Neural progenitor cell (in vitro differentiated cells): ENCODE measurements at places on chromosomes 6 and 20.

DNA sequence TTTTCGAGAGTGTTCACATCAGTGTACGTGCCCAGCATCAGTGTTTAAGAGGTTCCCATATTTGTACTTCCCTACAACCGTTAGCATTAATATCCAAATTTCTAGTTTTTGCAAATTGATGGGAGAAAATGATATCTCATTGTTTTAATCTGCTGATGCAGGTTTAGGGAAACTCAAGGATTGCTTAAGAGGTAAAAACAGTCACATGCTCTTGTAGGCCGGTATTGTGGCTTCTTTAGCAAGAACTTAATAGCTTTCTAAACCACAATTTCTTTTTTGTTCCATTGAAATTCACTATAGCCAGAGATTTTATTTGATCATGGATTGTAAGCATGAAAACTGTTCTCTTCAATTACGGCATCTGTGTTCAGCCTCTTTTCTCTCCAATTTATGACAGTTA is 29.5 kb downstream of the BEND6 start:
- DNase-seq = no peak

- DNase-seq = no peak
These were observed 18.2 kb upstream of the OCSTAMP start for GRCh38 chr20:46568570-46569129.

DNA sequence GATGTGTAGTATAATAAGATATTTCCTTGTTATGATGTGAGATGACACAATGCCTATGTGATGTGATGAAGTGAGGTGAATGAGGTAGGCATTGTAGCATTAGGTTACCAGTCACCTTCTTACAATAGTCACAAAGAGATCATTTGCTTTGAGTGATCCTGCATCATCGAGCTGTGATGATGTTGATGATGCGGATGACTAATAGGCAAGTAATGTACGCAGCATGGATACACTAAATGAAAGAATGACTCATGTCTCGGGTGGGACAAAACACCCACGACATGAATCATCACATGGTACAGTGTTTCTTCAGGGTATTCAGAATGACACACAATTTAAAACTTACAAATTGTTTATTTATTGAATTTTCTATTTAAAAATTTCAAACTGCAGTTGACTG is 806.3 kb upstream of the GJE1 start:
- DNase-seq = no peak

- no peak for DNase-seq
These were observed 4.9 kb downstream of the TOMM34 start for GRCh38 chr20:44955270-44955669.

GRCh38 chr6:147434516-147434915 is 74.0 kb upstream of the SAMD5 start:
- no peak for DNase-seq

DNA sequence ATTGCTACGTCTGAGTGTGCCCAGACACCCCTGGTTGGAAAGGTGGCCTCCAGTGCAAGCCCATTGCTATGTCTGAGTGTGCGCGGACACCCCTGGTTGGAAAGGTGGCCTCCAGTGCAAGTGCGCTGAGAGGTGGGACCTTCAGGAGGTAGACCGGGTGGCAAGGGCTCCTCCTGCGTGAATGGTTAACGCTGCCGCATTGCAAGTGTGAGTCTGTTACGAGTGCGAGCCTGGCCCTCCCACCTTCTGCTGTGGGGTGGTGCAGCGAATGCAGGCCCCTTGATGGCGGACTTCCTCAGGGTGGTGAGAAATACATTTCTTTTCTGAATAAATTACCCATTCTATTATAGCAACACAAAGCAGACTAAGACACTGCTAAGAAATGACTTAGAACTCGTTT is 208.8 kb downstream of the DLL1 start:
- no peak for DNase-seq

GRCh38 chr6:26094036-26094435 is 6.8 kb downstream of the HFE start:
- no peak for DNase-seq

DNA sequence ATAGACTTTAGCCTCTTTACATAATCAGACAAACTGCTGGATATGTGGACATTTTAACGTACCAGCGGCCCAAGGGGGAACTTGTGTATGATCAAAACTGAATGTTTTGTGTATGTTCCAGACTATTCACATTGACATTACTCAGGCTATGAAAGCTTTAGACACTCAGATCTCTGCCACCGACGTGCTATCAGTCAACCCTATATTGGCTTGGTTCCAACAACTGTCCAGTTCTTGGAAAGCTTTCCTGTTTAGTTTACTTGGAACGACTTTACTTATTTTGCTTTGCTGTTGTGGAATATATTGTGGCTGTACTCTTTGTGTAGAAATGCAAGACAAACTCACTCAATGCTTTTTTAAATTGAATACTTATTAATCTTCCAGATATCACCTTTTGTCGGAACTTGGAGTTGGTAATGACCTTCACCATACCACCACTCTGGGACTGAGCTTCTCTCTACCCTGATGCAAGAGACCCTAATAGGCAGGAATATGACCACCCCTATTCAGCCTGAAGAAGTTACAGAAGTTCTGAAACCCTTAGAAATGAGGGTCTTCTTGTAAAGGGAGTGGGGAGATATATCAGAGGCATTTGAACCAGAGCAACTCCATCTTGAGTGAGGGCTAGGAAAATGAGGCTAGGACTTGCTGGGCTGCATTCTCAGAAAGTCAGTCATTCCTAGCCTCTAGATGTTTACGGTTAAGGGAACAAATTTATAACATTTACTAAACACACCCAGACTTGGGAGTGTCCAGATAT is 49.0 kb upstream of the PAX1 start:
- DNase-seq = no peak

DNA sequence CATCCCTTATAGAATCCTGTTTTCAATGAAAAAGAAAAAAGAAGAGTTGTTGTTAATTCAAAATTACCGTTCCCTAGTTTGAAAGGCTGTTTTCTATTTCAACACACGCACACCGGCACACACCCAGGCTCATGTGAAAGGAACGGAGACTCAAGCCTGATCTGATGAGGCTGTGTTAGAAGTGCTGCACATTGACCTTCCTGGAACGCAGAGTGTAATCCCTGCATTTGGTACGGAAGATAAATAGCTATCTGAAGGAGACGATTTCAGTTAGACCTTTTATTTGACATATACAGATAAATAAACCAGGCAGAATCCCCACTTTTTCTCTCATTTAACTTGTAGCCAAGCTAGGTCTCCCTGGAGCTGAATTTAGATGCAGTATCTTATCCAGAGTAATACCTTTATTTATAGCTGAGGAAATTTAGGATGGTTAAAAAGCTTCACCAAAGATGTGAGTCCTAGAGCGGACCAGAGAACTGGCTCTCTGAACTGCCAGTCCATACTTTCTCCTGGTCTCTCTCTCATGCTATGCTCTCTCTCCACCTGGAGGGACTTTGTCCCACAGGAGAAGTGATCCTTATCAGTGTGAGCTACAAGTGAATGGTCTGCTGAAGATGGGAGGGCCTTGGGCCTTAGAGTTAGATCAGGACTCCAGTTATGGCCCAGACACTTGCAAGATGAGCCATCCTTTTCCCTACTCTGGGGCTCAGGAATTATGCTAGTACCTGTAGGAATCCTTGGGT is 30.6 kb downstream of the MAP3K4 start:
- no peak for DNase-seq

GRCh38 chr6:45044510-45045252 is 283.4 kb upstream of the RUNX2 start:
- no peak for DNase-seq

DNA sequence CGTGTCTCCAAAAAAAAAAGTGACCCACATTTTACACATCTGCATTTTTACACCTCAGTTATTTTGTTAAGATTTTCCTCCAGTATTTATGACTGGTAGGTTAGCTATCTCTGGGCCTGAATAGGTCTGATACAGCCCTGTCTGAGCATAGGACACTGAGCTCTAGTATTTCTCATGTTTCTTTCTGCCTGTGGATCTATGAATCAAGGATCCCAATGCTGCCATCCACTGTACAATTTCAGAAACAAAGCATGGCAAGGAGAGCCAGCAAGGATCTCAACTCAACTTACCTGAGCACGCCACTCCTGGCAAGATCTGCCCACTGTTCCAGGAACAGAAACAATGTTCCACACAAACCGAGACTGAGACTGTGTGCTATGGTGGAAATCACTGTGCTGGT is 36.4 kb upstream of the ENPP5 start:
- no peak for DNase-seq

DNA sequence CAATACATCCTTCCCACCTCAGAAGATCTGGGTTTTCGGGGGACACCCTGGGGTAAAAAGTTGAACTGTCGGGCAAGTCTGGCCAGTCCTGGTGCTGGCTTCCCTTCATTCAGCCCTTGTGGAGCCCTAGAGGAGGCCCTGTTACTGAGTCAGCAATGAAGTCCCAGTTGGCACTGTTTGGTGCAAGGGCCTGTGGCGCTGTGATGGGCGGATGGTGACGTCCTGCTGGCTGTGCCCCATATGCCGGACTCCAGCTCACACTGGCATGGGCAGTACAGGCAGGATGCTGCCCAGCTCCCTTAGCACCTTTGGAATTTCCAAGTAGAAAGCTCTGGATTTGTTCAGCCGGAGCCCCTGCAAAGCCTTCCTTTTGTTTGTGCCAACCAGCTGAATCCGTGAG is 186.2 kb upstream of the PMEPA1 start:
- DNase-seq = no peak

DNA sequence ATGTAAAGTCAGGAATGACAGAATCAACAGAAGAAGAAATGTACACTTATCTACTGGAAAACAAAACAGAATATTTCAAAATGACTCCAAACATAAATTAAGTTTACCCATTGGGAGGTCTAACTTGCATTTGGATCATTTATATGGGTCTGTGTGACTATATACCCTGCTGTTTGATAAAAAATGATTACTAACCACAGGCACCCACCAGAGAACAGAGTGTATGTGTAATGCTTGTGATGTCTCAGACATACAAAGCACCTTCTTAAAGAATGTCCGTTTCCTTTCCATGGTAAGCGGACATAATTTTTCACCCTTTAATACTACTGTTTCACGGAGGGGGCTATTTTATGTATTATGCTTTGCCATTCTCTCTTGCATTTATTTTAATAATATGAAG is 19.2 kb downstream of the SIM1 start:
- no peak for DNase-seq

DNA sequence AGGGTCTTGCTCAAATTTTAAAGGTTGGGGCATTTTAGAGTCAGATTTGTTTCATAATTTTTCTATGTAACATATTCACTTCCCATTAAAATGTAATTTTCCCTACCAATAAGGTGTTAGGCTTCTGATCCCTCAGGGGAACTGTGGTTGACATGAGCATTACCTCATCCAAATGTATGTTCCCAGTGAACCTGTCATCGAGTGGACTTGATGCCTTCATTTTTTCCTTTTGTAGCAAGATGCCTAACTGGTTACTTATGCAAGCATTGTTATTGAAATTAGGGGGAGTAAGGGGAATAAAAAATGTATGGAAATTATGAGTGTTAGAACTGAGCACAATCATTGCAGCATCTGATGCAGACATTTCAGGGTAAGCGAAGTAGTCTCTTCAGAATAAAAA is 360.5 kb downstream of the BCKDHB start:
- DNase-seq = no peak

- DNase-seq = peak; percentile 94
These were observed at the start of gene MAN1A1 for GRCh38 chr6:119349361-119350201. Gene MAN1A1 (minus strand): TSS chr6:119349761. CDS start chr6:119349065, 696 bp downstream.

DNA sequence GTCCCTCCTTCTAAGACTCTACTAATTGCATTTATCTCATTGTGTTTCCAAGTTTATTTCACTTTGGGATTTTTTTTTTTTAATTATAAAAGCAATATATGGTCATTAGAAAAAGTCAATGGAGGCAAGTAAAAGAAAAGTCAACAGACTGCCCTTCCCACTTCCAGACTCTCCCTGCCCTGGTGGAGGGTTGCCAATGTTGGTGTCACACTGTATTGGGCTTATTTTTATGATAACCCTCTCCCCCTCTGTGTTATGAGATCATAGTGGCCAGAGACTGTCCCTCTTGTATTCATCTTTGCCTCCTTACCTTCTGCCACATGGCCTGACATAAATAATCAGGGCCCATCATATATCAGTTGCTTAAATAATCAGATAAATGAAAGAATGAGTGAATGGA is 63.4 kb downstream of the LRRC1 start:
- no peak for DNase-seq

GRCh38 chr20:37944456-37944981 is 41.6 kb downstream of the VSTM2L start:
- no peak for DNase-seq

GRCh38 chr6:46526607-46527006 is 35.4 kb upstream of the RCAN2 start:
- DNase-seq = no peak

DNA sequence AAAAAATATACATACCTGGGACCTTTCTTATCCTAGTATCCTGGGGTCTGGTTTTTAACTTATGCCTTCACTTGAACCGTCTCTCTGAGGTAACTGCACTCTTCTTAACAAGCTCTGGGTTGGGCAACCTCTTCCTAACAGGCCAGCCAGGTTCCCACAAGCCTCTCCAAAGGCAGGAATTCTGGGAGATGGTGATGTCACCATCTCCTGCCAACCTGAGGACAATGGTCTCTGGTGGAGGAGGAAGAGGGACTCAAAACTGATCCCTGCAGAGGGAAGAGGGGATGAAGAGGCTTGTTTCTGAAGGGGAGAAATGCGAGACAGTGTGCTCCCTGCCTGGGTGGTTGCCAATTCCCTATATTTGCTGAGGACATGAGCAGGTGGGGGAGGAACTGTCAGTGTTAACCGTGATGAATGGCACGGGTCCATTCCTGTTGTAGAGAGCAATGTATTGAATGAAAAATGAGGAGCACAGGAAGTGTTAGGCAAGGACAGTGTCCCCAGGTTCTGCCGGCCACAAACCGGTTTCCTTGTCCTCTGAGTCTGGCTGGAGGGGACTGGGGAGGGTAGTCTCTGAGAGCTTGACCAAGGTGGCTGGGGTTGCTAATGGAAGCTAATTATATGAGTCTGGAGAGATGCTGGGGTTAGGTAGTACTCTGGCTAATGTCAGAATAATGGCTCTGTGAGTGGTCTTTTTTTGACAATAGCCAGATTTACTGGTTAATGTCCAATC is 95.5 kb downstream of the KCNB1 start:
- no peak for DNase-seq
